Mucosa of gallbladder (tissue), 1 donor: ENCODE measurements at places on chromosomes 7 and 10.

GRCh38 chr10:120861178-120861855, 10.2 kb downstream of the WDR11 start:
- no peak for DNase-seq

- peak; percentile 78 for DNase-seq
Observed at GRCh38 chr7:77482015-77482414, 55.1 kb upstream of the PTPN12 start.

DNA sequence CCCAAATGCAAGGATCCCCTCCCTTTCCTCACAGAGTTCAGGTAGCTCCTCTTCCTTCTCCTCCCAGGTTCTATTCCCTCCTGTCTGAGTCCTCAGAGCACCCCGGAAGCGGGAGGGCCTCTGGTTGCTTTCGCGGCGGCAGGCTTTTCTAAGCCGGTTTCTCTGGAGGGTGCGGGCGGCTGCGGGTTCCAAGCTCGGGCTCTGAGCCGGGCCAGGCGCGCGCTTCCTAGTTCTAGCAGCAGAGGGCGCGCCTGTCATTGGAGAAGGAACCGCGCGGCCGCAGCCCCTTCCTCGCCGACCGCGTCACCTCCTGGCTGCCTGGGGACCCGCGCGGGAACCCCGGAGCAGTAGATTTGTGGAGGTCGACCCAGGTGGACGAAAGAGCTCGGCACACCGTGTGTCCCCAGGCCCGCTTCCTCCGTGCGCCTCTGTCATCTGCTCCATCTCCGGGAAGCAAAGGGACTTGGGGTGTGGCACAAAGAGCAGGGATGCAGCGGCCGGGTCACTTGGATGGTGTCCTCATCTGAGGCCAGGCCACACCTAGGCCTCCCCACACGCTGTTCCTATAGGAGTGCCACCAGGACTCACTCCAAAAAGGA, 389.0 kb upstream of the PODXL start:
- peak; percentile 31 for DNase-seq

GRCh38 chr7:121796936-121797656, 75.9 kb upstream of the PTPRZ1 start:
- DNase-seq, result no peak

GRCh38 chr10:30386801-30387588, 37.9 kb upstream of the MTPAP start:
- no peak for DNase-seq

- DNase-seq, result no peak
Observed at GRCh38 chr7:93558705-93559614, 15.6 kb downstream of the CALCR start.
